ENCODE measurements at places on chromosomes 2 and 18.

DNA sequence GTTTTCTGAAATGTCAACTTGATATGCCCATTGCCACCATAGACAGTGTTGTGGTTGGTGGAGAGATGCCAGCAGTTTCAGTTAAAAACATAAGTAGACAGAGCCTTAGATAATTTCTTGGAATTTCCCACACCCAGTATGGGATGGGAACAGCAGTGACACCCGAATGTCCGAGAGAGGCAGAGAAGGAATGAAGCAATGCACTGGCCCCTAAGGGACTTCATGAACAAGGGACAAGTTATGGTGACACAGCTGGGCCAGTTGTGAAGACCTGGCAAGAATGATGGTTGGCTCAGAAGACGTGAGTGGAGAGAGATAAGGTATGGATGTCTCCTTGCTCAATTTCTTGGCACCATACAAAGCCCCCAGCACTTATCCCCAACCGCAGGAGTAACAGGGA is 165.2 kb upstream of the APCDD1 start:
- DNase-seq, result no peak

DNA sequence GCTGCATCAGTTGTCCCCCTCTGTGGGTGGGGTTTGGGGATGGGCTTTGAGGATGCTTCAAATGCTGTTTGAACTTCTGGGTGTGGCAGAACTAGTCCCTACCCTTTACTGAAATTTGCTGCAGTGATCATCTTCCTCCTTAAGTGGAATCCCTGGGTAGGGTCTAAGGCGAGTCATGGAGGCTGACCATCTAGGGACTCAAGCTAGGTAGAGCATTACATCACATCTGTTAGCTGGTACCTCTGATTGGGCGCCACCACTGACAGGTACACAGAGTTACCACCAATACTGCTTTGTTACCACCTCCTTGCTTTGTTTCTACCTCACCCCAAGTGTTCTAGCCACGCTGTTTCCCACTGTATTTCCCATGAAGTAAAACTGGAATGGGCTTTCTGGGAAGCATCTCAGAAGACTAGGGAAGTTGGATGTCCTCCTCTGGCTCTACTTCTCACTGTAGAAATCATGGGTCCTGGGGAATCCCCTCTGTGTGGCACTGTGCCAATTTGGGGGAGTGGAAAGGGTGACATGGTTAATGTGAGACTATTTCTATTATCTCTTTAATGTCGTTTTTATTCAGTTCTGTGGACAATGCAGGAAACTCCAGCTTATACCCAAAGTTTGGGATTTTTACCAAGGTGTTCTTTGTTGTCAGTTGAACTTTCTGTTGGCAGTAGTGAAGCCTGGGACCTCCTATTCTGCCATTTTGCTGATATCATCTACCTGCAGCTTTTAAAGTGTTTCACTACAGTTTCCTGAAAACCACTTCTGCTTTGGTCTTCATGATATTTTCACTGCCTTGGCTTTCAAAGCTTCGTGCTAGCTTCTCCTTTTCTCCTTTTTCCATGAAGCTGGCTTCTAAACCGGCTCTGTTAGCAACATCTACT is 14.5 kb upstream of the SULT1C4 start:
- no peak for DNase-seq

GRCh38 chr2:45394216-45394615 is 216.9 kb downstream of the SRBD1 start:
- no peak for DNase-seq

GRCh38 chr2:84694088-84694622 is 177.9 kb downstream of the DNAH6 start:
- peak; percentile 3 for DNase-seq

DNA sequence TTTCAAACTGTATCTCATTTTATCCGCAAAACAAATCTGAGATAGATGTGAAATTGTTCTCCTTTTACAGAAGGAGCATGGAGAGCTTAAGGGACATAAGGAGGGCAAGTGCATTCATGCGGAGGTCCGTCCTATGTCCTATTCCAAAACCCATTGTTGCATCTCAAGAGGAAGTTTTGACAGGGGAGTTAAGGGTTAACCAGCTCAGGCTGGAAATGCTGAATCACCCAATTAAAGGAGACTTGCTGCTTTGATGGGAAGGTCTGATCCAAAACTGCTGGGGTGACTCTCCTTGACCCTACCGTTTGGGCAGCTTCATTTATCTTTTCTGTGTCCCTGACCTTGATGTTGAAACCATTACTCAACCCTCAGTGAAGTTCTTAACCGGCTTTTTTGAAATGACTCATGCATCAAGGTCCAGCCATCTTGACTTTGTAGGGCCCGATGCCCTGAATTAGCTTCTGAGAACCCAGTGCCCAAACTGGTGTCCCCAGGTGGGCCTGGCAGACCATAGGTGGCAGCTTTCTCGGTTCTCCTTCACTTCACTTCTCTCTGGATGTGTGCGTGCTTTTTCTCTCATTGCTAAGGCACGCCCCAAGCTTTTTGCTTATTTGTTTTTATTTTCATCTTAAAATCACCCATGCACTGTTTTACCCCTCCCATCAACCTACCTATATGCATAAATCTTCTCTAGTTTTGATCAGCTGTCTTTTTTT is 15.9 kb upstream of the TXNDC2 start:
- DNase-seq, result no peak

DNA sequence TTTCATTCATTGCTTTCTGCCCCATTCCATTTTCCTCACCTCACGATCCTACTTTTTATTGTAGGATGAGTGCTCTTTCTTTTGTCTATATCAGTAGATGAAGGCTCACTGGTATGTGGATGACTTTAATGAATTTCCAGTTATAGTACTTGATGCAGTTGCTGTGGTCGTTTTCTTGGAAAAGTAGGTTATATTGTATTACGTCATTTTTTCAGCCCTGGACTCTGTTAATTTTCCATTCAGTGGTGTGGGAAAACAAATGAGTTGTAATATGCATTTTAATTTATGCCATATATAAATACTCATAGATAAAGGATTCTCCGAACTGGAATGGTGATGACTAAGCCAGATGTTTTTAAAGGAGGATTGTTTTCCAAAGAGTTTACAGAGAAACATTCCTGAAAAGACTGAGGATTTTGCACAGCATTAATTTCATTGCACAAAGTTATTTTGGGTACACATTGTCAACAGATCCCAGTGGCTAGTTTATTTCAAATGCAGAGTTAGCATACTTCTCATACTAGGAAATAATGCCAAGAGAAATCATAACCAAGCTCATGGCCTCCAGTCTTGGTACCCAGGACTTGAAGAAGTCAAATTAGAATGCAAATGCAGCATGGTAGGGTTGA is 189.7 kb downstream of the PAX3 start:
- no peak for DNase-seq

- no peak for DNase-seq
Measured at GRCh38 chr2:69554568-69554967, 89.0 kb downstream of the AAK1 start.

DNA sequence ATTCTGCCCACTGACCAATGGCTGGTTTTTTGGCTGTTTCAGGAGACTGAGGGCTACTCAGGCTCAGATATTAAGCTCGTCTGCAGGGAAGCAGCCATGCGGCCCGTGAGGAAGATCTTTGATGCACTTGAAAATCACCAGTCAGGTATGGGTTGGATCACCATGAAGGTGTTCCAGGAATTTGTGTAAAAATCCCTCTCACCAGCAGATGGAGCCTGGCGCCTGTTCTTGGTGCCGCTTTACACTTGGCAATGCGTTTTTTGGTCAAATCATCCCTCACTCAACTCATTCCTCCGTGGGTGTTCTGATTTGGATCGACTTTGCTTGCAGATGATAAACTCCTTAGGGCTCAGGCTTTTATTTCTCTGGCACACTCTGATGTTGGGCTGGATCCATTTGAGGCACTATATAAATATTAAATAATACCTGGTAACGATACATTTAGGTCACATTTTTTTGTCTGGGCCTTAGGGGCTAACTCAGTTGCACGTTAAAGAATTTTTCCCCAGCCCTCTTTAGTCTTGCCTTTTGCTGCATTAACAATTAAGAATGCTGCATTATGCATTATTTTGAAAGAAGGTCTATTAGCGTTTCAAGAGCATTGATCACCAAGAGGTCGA is 50.0 kb downstream of the HDHD2 start:
- DNase-seq, result peak; percentile 42

DNA sequence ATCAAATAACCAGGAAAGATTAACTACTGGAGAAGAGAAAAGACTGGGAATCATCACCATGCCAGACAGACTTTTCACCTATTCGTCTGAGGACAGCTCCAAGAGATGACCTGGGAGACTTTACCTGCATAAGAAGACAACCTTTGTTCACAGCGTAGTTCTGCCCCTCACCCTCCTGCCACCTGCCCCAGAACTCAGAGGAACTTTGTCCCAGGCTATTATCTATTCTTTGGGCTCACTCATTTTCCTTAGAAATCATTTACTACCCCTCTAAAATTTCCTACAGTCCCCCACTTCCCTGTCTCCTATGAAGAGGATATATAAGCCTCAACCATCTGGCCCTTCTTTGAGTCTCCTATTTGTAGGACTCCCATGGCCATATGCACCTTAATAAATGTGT is 19.3 kb upstream of the COPS8 start:
- DNase-seq, result no peak

DNA sequence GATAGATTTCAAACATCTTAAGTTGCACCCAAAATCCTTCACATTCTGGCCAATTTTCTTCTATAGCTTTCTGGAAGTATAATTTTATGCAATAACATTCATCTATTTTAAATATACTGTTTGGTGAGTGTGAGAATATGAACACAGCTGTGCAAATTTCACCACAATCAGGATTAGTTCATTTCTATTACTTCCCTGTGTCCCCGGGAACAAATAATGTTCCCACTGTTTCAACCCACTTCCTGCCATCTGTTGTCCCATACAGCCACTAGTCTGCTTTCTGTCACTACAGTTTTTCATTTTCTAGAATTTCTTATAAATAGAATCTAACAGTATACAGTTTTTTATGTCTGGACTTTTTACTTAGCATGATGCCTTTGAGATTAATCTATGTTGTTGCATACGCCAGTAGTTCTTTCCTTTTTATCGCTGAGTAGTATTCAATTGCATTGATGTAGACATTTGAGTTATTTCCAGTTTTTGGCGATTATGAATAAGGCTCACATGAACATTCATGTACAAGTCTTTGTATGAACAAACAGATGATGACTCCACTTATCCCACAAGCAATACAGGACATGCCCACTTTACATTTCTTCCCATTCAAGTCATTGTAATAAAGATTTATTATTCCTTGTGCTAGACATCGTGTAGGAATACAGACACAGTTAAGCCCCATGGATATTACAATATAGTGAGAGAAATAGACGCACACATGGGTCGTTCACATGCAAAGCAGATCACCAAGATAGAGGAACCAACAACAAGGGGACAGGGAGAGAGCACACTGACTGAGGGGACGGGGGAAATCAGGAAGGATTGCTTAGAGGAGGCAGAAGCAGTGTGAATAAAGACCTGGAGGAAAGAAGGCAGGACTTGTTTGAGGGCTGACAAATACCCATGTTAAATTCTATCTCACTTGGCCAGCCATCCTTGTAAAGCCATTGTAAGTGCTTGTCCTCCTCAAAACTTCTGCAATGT is 72.9 kb upstream of the PAX8 start:
- DNase-seq, result no peak

- DNase-seq, result peak; percentile 28
Measured at GRCh38 chr2:170361090-170361936, 183.4 kb downstream of the MYO3B start.

- DNase-seq, result no peak
Measured at GRCh38 chr2:31163011-31163539, 24.8 kb upstream of the GALNT14 start.

GRCh38 chr18:75467281-75467795 is 39.8 kb upstream of the SMIM21 start:
- DNase-seq, result no peak

GRCh38 chr2:23636426-23636825 is 251.4 kb downstream of the KLHL29 start:
- no peak for DNase-seq

DNA sequence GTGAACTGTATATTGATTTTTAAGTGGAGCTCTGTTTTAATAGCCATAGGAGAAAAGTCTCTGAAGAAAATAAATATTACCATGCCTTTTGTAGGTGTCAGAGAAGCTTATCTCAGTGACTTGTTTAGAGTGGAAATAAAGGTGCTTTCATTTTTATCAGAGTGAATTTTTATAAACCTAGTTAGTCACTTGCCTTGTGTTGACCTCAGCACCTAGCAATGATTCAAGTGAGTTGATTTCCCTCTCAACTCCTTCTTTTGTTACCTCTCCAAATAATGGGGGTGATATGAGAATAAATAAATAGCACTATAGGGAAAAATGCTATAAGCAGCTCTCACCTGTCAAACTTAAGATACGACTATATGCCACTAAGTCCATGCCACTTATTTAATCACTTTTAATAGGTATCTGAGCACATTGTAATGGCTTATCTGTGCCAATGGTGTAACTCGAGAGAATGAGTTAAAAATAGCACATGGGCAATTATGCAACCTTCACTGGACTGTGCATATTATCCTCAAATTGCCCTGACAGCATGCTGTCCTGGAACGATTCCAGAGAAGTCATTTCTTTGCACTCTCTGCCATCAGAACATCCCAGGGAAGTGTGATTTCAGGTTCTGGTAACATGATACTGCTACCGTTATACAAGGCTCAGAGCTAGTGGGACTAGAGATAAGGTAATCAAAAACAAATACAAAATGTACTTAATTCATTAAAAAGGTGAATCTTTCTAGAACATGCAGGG is 290.8 kb downstream of the CCDC85A start:
- DNase-seq, result no peak

DNA sequence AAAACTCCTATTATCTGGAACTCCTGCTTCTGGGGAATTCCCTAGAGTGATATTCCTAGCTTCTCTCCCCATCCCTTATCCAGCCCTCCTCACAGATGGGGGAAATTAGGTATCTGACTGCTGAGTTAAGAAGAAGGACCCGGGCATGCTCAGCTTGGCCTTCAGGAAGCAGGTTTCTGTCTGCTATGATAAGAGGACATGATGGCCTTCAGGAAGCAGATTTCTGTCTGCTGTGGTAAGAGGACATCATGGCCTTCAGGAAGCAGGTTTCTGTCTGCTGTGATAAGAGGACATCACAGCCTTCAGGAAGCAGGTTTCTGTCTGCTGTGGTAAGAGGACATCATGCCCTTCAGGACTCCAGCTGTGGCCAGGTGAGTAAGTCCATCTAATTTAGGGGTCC is 65.2 kb downstream of the PLEKHM3 start:
- no peak for DNase-seq
